Thoracic aorta (tissue), 2 donors: ENCODE measurements at places on chromosomes 12 and 14.
A peak's percentile ranks its signal among the peaks of the same experiment; 100 is the strongest.

GRCh38 chr14:56491299-56492285, 88.0 kb upstream of the TMEM260 start:
- DNase-seq: no peak

DNA sequence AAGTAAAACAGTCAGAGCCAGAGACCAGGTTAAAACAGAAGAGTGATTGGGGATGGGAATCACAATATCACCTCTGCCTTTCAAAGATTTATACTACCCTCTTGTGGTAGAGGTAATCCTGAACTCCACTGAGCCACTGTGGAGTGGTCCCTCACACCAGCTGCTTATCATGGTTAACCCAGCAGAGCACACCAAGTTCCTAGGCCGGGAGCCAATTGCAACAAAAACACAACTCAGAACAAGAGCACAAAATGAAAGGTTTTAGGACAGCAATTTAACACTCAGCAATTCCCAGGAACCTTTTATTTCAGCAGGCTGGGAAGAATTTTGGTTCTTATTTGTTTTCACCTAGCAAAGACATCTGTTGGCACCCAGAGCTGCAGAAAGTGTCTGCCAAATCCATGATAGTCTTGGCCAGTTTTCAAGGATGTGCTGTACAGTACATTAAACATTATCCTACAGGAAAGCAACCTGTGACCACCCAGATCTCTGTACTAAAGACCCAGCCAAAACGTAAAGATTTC, 220.5 kb upstream of the ATXN7L3B start:
- no peak for DNase-seq

- DNase-seq: peak; percentile 13
These were observed at the start of gene PLEKHH1 for GRCh38 chr14:67532998-67533753. Gene PLEKHH1, plus strand, starts transcription at chr14:67533290. Its CDS starts 8,578 bp downstream, at chr14:67541868.

DNA sequence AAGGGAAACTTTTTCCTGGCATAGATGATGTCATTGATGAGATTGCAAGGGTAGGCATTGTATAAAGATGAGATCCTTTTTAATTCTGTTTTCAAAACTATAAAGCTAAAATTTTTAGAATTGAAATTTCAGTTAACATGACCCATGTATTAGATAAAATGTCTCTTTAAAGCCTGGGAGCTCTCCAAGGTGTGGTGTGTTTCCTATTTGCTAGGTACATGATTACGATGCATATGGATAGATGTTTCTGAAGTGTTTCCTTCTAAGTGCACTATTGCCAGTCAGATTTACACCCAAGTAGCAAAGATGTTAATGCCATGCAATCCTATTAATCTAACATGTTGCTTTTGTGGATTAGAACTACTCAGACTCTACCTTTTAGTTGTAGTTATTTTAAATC, 834.7 kb downstream of the DIO2 start:
- DNase-seq: no peak

DNA sequence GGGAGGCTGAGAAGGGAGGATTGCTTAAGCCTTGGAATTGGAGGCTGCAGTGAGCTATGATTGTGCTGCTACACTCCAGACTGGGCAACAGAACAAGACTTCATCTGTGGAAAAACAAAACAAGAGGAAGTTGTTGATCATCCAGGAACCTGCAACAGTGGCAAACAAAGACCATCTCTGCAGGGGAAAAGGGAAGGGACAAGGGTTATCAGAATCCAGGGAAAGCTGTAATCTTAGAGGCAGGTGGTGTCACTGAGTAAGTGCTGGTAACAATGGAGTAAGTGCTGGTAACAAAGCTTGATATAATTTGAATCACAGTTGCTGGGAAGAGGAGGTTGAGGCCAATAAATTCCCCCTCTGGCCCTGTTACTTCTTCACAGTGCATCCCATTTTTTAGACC, 27.5 kb upstream of the DCN start:
- no peak for DNase-seq

DNA sequence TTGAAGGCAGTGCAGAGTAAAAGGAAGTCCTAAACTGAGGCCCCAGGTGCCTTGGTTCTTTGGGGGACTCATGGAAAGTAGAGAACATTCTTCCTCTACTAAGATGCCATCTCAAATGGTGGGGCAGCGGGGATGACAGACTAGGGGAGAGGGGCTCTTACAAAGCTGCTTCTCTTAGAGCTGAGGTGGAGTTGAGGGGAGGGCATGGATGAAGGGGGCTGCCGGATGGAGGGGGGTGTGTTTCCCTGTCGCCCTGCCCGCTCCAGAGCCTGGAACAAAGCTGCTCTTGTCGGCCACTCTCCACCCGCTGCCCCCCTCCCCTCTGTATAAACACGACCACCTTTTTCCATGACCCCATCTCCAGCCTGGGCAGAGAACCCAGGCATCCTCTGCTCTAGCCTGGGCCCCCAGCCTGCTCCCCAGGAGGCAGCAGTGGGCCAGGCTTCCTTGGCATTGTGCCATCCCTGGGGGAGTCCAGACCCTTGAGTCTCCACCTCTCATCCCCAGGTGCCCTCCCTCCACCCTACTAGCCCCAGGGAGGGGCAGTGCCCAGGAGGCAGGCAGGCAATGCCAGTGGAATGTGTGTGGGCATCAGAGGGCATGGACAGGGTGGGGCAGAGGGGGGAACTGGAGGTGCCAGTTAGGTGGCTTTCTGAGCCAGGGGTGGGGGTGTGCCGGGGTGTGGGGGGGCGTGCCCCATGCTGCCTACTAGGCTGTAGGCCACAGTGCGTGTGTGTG, 1.7 kb downstream of the RARG start:
- no peak for DNase-seq

DNA sequence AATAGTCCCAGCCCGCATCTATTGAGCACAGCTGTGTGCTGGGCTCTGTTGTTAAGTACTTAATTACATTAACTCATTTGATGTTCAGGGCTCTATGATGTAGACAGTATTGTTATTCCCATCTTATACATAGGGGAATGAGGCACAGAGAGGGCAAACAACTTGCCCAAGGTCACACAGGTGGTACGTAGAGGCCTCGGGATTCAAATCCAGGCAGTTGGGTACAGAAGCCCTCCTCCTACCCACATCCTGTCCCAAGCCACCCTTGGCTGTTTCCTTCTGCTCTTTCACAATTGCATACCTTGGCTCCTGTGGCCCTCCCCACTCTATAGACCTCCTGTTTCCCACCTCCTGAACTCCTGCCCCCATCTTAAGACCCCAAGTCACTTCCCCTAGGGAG, 10.0 kb upstream of the GPR68 start:
- DNase-seq: no peak

DNA sequence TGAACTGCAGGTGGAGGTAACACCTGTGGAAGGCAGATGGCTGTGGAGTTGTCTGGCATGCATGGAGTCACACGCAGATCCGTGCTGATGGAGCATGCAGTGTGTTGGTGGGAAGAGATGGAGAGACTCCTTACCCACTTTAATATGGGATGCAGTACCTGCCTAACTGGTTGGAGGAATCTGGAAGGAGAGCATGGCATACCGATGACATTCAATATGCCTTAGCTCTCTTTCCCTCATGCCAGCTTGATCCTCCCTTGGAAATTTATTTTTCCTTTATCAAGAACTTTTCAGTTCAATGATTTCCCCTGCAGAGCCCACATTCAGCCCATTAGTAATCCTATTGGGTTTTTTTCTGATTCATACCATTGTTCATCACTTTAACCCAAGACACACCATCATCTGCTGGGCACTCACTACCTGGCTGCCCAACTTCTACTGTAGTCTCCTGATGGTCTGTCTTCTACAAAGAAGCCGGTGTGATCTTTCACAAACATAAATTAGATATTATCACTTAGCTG, 25.9 kb upstream of the NR2C1 start:
- no peak for DNase-seq

- no peak for DNase-seq
These were observed 44.7 kb downstream of the RIN3 start for GRCh38 chr14:92558319-92558718.

- DNase-seq: no peak
These were observed 38.8 kb downstream of the SYNE3 start for GRCh38 chr14:95477411-95478269.

- no peak for DNase-seq
These were observed 13.0 kb upstream of the TMTC2 start for GRCh38 chr12:82673698-82674097.

DNA sequence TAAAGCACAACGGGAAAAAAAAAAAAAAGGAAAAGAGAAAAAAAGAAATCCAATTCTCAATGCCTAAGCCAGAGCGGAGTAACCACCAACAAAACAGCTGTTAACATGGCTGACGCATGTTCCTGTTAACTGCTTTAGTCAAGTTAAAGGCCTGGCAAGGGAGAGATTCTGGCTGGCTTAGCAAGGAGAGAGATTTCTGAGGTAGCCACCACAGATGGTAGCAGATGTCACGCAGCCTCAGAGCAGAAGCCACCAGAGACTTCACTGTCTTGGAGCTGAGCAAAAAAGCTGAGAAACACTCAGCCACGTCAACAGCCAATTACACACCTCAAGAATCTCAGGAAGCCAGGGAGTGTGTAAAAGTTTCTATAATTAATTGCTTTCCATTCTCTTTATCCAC, 87.1 kb downstream of the TMCC3 start:
- DNase-seq: no peak

GRCh38 chr12:121490401-121491281, 90.2 kb downstream of the KDM2B start:
- no peak for DNase-seq

DNA sequence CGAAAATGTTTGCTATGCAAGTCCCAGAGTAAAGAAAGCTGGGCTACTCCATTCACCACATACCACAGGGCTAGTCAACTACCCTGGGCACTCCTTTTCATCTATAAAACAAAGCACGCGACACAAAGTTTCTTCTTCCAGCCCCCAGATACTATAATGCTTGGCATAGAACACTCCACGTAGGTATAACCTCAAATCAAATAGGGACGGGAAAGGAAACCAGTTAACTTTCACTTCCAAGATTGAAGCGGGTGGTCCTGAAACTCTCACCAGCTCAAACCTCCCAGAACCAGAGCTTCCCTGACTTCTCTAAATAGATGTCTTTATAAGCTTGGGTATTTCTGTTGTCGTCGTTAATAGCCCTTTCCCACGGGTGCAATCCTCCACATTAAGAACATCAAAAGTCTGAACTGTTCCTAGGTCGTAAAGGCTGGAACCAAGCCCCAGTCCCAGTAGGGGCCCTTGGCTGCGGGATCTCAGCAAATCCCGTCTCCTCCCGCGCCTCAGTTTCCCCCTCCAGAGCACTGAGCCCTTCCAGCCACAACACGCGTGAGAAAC, 647 bp downstream of the LGMN start:
- no peak for DNase-seq

GRCh38 chr12:59559696-59560095, 36.1 kb upstream of the SLC16A7 start:
- no peak for DNase-seq

DNA sequence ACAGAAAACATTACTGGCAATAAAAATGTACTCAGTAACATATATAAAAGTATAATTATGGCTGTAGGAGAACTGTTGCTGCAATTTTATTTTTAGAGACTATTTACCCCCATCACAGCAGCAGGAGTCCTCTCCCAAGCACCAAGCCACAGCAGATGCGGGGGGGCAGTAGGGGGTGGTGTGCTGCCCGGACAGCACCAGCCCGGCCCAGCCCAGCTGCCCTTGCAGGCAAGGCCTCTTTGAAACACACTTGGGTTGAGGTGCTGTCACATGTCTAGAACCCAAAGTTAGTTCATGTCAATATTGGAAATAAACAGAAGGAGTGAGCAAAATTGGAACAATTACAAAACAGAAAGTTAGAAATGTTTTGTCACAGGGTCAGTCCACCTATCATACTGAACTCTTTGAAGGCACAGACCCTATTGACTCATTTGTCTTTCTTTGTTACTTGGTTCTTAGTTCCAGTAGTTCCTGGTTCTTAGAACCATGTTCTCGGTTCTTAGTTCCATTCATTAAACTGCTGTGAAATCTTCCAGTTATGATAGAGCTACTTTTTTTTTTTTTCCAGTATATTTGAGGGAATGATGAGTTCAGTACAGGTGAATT, 22.7 kb downstream of the CCNK start:
- DNase-seq: no peak

DNA sequence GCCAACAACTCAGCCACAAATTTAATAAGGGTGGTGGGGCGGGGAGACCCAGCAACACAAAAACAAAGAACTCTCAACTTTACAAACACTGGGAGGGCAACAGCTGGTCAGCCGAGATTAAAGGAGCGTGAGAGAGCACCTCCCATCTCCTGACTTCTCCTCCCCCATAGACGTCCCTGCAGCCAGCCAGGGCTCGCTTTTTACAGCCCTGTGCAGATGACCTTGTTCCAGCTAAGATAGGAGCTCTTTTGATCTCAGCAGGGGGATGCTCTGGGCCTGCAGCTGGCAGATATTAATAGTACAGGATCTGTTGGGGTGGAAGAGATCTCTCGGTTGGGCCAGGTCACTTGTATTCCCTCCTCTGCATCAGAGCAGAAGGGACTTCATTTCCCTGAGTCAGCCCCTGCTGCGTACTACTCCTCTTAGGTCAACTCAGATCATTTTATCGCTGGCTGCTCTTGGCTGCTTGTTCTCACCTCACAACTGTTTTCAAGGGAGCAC, 475.8 kb downstream of the RAD51B start:
- no peak for DNase-seq

DNA sequence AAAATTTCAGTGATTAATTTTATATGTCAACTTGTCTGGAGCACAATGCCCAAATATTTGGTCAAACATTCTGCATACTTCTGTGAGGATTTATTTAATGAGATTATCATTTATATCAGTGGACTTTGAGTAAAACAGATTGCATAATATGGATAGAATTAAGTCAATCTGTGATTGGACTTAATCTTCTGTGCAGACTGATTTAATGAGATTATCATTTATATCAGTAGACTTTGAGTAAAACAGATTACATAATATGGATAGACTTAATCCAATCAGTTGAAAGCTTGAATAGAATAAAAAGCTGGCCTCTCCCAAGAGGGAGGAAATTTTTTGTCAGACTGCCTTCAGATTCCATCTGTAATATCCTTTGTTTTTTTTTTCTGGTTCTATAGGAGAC, 1413.2 kb downstream of the LRFN5 start:
- DNase-seq: no peak

- no peak for DNase-seq
These were observed 7.2 kb downstream of the ADAM20 start for GRCh38 chr14:70527501-70528105.

GRCh38 chr12:59593761-59594160, 2.1 kb upstream of the SLC16A7 start:
- no peak for DNase-seq

DNA sequence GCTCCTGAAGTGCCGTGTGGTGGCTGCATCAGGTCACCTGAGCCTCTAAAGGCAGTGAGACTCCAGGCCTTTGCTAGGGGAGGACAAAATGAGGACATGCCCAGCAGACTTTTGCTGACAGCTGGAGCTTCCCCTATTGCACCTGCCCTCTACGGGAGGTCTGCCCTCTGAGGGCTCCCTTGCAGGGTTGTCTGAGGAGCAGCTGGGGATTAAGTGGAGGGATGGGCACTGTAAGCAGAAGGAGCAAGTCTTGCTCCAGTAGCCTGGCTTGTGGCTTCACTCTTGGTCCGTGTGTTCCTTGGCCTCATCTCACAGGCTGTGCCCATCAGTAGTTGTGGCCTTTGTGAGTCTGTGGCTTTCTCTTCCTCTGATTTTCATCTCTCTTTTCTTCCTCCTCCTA, 66.9 kb upstream of the NRXN3 start:
- DNase-seq: no peak

GRCh38 chr12:126147321-126147720, 1082.1 kb downstream of the AACS start:
- DNase-seq: no peak

GRCh38 chr14:104813286-104813685, 12.4 kb downstream of the ZBTB42 start:
- no peak for DNase-seq
